ENCODE measurements at places on chromosomes 12 and 14.

DNA sequence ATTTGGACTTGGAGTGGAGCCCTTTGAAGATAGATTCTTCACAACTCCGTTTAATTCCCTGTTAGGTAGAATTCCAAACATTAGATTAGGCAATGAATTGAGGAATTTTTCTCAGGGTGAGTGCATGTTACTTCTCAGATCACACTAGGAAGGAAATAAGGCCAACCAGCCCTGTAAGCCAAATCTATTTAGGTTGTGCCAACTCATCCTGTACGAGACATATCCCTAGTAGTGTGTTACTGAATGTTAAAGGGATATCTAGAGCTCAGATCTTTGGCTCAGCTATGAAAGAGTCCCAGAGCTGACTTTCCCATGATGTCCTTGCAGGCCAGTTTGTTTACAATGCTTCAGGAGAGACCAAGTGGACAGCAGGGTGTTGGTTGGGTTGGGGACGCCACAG, 45.6 kb downstream of the GPHB5 start:
- no peak for DNase-seq

- peak; percentile 90 for DNase-seq
Measured at GRCh38 chr14:92121670-92122350, at the start of the genes CPSF2 and NDUFB1. CPSF2 (plus strand) TSS chr14:92121969; CDS start chr14:92130985, 9,016 bp downstream. NDUFB1 (minus strand) TSS chr14:92121706; CDS start chr14:92117637, 4,069 bp downstream.

DNA sequence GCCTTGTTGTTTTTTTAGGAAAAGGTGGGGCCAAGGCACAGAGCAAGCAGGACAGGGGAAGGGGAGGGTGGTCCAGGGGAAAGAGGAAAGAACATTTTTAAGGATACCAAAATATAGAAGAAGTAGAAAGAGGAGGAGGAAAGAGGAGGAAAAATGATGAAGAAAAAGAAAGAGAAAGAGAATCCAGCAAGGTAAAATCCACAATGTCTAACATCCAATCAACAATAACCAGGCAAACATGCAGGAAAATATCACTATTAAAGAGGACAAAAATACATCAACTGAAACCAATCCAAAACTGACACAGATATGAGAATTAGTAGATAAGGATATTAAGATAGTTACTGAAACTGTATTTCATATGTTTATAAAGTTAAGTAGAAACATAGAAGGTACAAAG, 7.0 kb upstream of the TMEM120B start:
- no peak for DNase-seq

DNA sequence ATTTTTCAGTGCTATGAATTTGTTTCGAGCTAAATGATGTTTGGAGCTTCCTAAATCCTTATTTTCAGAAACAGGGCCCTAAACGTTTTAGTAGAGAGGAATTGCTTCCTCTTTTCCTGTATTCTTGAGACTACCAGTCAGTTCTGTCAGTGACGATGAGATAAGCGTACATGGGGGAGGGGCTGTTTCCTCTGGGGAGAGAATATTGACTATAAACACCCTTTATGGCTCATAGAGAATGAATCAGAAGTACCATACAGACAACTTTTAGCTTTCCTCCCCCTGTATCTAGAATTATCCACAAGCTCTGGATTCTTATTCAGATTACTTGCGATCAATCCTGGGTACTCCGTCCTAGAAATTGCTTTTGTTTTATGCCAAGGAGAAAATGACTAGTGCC, 5.1 kb downstream of the TBK1 start:
- peak; percentile 68 for DNase-seq

DNA sequence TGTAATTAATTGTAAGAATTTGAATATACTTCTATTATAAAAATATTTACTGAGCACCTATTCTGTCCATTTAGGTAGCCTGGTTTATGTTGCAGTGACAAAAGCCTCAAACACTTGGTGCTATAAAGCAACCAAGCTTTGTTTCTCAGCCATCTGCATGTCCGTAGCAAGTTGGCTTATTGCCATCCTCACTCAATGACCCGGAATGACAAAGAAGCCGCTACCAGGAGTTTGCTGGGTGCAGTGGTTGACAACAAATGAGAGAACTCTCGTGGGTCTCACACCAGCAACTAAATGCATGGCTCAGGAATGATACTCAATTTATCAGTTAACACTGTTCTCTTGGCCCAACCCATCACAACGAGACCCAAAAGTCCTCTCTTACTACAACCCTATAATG, 553.1 kb downstream of the DIO2 start:
- DNase-seq: no peak

GRCh38 chr12:85616201-85616600, 220.0 kb downstream of the RASSF9 start:
- no peak for DNase-seq

DNA sequence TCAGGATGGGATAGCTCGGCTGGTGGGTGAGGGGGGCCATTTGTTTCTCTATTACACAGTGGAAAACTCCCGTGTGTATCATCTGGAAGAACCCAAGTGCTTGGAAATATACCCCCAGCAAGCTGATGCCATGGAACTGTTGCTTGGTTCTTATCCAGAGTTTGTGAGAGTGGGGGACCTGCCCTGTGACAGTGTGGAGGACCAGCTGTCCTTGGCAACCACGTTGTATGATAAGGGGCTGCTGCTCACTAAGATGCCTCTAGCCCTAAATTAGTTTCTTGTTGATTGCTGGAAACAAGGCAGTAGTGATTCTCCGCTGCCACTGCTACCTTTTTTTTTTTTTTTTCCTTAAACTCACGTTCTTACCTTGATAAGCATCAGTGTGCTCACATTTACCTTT, 1.9 kb downstream of the RIOX1 start:
- no peak for DNase-seq

DNA sequence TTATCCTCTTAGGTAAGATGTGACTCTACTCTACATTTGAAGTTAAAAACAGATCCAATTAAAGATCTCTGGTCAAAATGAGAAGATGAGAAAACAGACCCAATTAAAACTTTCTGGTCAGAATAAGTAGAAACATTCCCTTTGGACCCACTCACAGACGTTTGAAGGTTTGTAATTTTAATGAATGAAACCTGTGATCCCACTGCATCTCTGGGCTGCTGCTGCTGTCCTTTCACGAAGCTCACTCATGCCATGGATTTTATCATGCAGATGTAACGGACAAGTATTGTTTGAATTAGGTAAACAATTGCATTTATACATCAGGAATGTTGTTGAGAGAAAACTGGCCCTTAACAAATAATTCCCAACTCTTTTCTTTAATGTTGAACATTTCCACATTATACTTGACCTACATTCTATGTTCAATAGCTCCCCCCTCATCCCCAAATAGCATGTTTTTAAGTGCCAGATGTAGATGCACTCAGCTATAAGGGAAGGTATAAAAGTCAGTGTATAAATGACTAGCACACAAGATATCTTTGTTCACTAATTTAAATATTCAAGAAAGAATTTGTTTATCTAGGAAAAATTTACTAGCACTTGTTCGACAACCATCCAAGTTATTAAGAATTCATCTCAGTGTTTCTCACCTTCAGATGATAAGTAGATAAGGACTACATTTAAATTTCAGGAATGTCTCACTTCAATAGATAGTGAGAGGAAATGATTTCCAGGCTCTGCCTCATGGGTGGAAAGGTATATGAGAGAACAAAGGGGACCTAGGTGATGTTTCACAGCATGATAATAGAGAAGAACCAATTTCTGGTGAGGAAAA, 202.3 kb upstream of the LMNTD1 start:
- no peak for DNase-seq

- DNase-seq: no peak
Measured at GRCh38 chr12:53954694-53955035, at the start of gene HOXC12. HOXC12 (plus strand) TSS chr12:53954903; CDS start chr12:53954930, 27 bp downstream.

GRCh38 chr14:40981247-40981646, 625.4 kb upstream of the LRFN5 start:
- DNase-seq: no peak

DNA sequence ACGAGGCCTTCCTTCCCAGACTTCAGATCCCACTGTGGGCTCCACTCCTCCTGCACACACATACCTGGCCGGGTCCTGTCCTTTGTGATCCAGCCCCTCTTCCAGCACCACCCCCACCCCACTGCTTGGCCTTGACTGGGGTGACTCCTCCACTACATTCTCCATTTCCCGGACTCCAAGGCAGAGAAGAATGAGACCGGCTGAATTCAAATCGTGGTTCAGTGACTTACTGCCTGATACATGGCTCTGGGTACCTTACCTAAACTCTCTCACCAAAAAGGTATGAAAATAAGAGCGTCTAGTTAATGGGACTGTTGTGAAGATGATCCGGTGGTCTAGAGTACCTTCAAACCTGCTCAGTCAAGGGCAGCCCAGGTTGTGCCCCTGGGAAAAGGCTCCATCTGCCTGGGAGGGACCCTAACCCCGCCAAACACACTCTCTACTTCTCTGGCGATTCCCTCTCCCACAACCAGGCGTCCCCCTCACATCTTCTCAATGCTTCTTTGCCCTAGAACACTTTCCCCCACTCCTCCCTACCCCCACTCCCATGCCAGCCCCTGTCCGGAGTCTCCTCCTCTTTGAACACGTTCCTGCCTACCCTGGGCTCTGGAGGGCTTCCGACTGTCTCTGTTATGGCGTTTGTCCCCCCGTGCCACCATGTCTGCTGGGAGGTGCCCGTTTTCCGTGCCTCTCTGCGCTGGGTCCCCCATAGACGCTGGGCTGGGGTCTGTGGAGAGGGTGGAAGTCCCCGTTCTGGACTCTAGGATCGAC, 1.5 kb upstream of the ZBTB42 start:
- DNase-seq: no peak

DNA sequence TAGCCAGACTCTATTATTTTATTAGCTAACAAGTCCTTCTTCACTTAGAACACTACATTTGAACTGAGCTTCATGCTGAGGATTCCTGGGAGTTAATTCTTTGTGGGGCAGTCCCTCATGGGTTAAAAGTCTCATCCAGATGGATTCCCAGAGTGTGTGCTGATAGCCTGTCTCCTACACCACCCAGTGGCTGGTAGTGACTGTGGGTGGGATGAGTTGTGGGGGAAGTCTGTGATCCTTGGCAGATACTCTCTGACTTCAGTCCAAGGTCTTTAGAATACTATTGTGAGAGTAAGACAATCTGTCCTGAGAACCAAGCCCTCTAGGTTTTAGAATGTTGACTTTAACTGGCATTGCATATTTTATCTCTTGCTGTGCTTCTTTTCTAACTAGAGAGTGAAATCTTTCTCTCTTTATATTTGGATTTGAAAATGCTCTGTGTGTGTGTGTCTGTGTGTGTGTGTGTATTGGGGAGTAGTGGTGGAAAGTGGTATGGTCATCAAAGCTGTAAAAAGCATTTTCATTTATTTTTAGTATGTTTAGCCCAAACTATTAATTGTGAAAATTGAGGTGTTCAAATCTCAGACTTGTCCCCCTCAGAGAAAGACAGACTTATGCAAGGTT, 37.3 kb downstream of the AKAP6 start:
- DNase-seq: no peak

DNA sequence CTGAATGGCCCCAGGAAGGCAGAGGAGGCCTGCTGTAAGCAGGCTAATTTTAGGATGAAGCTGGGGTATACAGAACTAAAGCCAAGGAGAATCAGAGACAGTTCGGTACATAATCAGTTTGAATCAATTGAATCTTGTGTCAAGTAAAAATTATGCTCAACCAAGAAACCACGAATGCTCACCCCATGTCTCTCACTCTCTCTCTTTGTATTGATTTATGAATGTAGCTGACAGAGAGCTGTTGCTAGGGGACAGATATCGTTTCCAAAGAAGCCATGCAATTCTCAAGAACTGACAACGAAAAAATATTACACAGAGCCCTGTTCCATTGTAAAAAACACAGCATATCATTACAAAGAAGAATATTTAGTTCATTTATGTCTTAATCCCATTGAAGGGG, 151.1 kb upstream of the PKP2 start:
- no peak for DNase-seq

- DNase-seq: no peak
Measured at GRCh38 chr14:105077649-105077995, 12.4 kb upstream of the GPR132 start.

- DNase-seq: no peak
Measured at GRCh38 chr12:116284396-116284795, 6.9 kb upstream of the MED13L start.

DNA sequence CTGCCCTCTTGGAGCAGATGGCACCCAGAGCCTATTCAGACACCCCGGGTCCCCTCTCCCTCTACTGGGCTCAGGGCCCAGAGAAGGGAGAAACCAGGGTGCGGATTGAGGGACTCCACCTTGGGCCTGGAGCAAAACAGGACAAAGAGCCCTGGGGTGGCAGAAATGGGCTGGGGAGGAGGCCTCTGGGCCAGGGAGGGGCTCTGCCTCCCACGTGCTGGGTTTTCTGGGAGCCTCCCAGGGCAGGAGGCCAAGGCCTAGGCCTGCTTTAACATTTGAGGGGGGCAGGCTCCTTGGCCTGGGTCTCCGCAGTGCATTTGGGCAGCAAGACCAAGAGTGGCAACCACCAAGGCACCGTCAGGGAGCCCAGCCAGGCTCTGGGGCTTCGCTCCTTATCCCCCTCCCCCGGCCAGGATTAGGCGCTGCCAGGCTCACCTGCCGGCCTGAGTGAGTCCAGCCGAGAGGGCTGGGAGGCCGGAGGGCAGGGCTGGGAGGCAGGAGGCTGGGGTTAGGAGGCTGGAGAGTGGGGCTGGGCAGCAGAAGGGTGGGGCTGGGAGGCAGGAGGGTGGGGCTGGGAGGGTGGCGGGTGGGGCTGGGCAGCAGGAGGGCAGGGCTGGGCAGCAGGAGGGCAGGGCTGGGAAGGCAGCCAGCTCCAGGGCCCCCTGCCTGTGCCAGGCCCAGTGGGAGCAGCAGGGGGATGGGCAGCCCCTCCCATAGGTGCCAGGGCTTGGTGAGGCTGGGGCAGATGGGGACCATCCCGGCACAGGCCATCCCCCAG, 101.8 kb upstream of the EIF5 start:
- no peak for DNase-seq

DNA sequence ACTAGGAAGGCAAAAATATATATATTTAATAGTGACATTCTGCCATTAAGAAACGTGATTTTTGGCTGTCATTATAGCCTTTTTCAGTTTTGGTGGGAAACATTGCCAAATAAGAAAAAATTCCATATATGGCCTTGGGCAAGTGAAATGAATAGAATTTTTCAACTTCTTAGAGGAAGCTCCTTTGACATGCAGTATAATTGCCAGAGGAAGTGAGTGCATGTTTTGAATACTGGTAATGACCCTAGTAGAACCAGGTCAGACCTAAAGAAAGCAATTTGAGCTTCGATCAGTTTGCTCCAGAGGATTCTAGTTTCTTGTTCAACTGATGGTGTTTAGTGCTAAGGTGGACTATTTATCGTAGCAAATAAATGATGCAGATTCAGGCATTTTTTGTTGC, 26.2 kb upstream of the TRIM9 start:
- DNase-seq: no peak

GRCh38 chr12:40436564-40436963, 211.8 kb downstream of the LRRK2 start:
- DNase-seq: no peak

GRCh38 chr12:104942075-104942474, 16.0 kb downstream of the SLC41A2 start:
- DNase-seq: no peak

GRCh38 chr12:8519171-8519570, 5.9 kb downstream of the CLEC4D start:
- DNase-seq: no peak

DNA sequence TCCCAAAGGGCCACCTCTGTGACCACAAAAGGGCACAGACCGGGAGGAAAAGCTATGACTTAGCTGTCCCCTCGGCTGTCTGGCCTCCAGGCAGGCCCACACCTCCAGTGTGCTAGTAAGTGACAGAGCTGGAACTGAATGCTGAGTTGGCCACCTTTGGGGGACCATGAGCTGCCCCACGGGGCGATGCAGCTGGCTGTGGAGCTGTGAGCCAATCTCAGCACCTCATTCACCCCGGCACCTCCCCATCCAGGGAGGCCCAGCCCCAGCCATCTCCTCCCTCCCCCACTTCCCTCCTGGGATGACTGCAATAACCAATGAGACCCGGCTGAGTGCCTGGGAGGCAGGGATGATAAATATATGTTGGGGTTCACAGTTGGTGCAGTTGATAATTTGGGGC, 12.2 kb upstream of the TESC start:
- no peak for DNase-seq

All from activated CD4-positive, alpha-beta T cell treated with anti-CD3 and anti-CD28 coated beads, Interleukin-2, Interleukin-6, amounts not matched to agents 100 ng/mL and 50 ng/mL, durations not matched to agents 16 hours and 8 hours (primary cell).